ENCODE measurements at places on chromosomes 1 and 21.

GRCh38 chr1:75092141-75092540 lies 42.0 kb upstream of the LHX8 start:
- no peak for DNase-seq

GRCh38 chr1:244957525-244957924 lies 93.2 kb upstream of the HNRNPU start:
- DNase-seq: no peak

GRCh38 chr1:69706473-69706872 lies 138.8 kb downstream of the LRRC7 start:
- no peak for DNase-seq

GRCh38 chr1:228837032-228837431 lies 101.8 kb downstream of the RHOU start:
- no peak for DNase-seq

DNA sequence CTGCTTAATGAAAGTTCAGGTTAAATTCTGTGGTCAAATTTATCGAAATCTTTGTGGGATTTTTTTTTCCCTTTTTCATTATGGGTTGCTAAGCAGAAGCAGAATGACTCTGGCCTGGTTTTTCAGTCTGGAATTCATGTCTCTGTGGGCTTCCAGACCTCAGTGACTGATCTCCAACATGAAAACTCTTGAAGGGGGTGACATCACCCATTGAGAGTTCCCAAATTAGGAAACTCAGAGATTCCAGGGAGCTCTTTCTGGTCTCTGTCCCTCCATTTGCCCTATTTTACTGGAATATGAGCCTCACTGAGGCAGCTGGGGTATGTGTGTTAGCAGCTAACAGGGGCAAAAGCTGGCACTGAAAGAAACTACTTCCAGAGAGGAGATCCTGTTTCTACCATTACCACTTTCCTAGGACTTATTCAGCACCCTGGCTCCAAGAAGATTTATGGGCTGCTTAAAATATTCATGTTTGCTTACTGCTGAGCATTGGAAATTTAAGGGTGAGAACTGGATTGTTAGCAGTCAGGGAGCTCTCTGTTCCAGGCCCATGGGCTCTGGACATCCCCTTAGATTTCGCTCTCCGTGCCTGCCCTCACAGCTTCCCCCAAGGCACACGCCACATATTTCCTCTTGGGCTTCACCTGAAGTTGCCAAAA lies 203.4 kb upstream of the SPAG17 start:
- no peak for DNase-seq

DNA sequence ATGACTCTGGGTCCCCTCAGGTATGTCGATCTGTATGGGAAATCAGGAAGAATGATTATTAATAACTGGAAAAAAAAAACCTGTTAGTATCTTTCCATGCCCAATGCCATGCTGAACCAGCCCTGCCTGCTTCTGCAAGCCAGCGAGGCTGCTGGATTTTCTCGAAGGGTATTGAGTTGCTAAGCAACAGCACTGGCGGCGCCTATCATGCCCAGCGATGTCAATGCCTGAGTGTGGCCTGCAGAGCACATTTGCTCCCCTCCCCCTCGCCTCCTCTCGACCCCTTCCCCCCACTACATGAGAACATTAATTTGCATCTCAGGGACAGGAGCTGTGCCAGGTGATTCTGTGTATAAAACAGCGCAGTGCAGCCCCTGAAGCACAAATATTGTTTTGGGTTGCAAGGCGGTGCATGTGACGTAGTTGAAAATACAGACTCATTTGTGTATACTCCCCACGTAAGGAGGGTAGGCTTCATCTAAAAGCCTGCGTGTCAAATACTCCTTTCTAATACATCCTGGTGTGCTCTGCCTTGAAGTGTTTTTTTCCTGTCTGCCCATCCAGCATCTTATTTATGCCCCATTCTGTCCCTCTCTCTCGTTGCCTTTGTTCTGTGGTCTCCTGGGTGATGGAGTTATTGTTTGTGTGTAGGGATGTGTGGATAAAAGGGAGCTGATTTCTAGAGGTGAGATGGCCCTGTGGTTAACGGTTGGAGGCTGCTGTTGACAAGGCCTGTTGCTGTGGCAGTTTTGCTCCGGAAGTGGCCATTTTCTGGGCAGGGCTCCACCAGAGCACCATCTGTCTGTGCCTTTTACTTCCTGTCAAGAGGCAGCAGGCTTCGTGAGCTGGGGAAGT lies 32.7 kb upstream of the ATP5PO start:
- peak; percentile 79 for DNase-seq

- no peak for DNase-seq
Measured at GRCh38 chr1:66035616-66036245, 243.0 kb downstream of the PDE4B start.

- no peak for DNase-seq
Measured at GRCh38 chr1:30912913-30913652, 4.5 kb upstream of the SDC3 start.

GRCh38 chr1:153475282-153475681 lies 14.8 kb upstream of the S100A7 start:
- no peak for DNase-seq

GRCh38 chr21:42113926-42114409 lies 42.9 kb downstream of the UMODL1 start:
- no peak for DNase-seq

GRCh38 chr1:57254022-57254421 lies 169.8 kb downstream of the DAB1 start:
- DNase-seq: no peak

GRCh38 chr1:83499998-83500397 lies 498.9 kb downstream of the TTLL7 start:
- DNase-seq: no peak

- no peak for DNase-seq
Measured at GRCh38 chr1:77026135-77026534, 158.9 kb downstream of the ST6GALNAC5 start.

GRCh38 chr1:228217551-228218344 lies 9.9 kb downstream of the OBSCN start:
- DNase-seq: no peak

DNA sequence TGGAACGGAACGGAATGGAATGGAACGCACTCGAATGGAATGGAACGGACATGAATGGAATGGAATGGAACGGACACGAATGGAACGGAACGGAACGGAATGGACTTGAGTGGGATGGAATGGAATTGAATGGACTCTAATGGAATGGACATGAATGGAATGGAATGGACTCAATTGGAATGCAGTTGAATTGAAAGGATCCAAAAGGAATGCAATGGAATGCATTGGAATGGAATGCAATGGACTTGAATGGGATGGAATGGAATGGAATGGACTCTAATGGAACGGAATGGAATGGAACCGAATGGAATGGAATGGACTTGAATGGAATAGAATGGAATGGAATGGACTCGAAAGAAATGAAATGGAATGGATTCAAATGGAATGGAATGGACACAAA lies 102.4 kb upstream of the OR4F16 start:
- DNase-seq: no peak

DNA sequence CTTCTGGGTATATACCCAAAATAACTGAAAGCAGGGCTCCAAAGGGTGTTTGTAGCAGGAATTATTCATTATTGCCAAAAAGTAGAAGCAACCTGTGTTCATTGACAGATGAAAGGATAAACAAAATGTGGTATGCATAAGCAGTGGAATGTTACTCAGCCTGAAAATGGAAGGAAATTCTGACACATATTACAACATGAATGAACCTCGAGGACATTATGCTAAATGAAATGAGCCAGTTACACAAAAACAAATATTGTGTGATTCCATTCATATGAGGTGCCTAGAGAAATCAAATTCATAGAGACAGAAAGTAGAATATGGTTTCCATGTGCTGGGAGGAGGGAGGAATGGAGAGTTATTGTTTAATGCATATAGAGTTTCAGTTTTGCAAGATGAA lies 86.3 kb upstream of the ARTN start:
- no peak for DNase-seq

- no peak for DNase-seq
Measured at GRCh38 chr1:171221665-171222591, 26.4 kb upstream of the FMO1 start.

DNA sequence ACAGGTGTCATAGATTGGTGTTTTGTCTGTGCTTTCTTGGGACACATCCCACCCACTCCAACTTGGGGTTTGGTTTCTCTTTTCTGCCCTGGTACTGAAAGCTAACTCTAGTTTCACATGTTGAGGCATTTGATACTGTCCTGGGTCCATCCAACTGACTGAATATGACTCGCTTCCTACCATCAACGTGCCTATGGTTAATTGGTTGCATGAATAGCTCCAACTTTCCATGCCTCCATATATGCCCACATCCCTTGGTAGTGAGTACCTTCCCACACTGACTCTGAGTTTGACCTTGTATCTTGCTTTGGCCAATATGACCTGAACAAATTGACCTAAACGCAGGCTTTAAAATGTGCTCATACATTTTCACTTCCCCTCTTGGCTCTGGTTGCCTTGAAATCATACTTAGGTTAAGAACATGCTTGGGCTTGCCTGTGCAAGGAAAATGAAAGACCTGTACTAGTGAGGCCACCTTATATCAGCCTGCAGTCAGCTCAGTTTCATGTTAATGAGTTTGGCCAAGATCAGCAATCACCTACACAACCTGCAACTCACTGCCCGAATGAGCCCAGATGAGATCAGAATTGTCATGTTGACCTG lies 81.0 kb upstream of the KCNK2 start:
- DNase-seq: no peak

GRCh38 chr1:20426371-20426770 lies 59.6 kb downstream of the CAMK2N1 start:
- no peak for DNase-seq

GRCh38 chr1:226645279-226645976 lies 93.7 kb downstream of the ITPKB start:
- no peak for DNase-seq

DNA sequence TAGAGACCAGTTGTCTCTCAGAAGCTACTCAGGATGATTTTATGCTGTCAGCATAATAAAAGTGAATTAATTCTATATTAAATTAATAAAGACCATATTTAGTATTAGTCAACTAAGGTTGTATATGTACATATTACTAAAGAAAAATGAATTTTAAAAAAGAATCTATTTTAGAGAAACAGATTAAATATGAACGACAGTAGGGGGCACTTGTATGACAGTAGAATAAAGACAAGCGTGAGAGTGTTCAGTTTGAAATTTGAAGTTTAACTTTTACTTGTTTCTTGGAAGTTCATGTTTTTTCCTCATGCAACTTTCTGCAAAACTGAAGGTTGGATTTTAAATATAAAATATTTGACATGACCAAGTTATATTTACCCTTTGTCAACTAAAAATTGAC lies 67.9 kb upstream of the MACF1 start:
- DNase-seq: no peak

DNA sequence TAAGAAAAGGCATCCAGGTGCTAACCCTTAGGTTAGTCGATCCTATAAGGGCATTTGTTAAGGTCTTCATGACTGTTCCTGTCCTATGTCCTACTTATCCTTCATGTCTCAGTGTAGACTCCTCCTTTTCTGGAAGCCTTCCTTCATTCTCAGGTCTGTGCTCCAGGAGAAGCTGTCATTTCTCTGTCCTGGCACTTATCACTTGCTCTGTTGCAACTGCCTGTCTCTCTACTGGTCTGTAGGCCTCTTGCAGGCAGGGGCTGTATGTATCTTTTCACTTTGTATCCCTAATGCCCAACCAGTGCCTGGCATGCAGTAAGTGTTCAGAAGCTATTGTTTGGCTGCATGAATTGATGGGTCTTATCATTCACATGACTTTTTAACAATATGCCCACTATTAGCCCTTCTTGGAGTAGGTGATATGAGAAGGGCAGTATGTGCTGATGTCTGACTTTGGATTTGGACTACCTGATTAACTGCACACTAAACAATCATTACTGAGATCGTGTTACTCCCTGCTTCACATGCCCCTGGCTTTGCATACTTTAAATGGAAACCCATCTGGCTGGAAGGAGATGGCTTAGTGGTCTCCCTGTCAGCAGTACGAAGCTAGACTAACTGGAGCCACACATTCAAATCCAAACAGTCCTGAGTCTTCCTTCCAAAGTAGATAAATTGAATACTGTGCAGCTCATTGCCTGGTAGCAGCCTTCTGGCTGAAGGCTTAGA lies 88.8 kb downstream of the RGL1 start:
- DNase-seq: no peak

DNA sequence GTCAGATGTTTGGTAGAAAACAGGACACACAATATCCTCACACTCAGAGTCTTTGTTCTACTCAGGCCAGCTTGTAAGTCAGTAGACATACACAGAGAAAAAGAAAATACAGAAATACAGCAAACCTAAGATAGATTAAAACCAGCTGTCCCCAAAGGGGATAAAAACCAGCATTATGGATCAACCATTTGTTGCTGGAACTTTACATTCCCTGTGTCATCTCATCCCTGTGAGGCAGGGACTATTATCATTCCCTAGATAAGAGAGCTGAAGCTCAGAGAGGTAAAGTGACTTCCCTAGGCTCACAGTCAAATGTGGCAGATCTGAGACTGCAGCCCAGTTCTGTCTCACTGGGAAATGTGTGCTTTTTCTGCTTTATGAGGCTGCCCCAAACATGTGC lies 80.7 kb downstream of the DMRTA2 start:
- no peak for DNase-seq

DNA sequence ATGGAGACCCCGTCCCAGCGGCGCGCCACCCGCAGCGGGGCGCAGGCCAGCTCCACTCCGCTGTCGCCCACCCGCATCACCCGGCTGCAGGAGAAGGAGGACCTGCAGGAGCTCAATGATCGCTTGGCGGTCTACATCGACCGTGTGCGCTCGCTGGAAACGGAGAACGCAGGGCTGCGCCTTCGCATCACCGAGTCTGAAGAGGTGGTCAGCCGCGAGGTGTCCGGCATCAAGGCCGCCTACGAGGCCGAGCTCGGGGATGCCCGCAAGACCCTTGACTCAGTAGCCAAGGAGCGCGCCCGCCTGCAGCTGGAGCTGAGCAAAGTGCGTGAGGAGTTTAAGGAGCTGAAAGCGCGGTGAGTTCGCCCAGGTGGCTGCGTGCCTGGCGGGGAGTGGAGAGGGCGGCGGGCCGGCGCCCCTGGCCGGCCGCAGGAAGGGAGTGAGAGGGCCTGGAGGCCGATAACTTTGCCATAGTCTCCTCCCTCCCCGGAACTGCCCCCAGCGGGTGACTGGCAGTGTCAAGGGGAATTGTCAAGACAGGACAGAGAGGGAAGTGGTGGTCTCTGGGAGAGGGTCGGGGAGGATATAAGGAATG lies 505 bp downstream of the LMNA start:
- DNase-seq: peak; percentile 24

GRCh38 chr1:18907021-18907916 lies 4.9 kb upstream of the ALDH4A1 start:
- peak; percentile 43 for DNase-seq

DNA sequence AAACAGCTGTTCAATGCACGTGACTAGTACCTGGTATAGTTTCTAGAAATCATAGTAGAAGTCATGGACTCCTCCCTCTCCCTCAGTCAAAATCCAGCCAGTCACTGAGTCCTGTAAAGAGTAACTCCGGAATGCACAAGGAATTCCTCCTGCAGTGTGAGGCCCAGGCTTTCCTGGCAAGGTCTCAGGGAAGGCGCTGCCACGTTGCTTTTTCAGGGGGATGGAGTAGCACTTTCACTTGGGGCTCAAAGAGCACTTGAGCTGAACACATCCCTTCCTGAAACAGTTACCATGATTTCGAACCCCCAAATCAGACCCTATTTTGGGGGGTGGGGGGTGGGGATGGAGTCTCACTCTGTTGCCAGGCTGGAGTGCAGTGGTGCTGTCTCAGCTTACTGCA lies 26.4 kb upstream of the LRRC8D start:
- no peak for DNase-seq

- DNase-seq: no peak
Measured at GRCh38 chr1:19374926-19375325, 62.8 kb downstream of the SLC66A1 start.
